ENCODE measurements at places on chromosomes 7 and 10.

DNA sequence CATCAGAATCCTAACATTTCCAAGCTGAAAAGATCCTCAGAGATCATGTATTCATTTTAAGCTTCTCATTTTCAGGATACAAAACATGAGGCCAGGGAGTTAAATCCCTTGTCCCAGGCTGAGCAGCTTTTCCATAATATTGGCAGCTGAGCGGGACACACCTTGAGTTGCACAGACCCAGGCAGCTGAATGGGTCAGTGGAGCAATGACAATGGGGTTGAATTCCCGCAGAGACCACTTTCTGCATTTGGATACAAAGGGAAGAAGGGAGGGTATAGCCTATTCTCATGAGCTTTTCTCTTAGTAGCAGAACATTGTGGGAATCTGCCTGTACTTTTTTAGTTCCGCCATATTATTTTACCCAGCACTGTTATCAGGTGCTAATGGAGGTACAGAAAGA lies 49.5 kb downstream of the PRR15 start:
- DNase-seq, result no peak

- DNase-seq, result no peak
Measured at GRCh38 chr7:38192327-38192726, 14.3 kb downstream of the STARD3NL start.

DNA sequence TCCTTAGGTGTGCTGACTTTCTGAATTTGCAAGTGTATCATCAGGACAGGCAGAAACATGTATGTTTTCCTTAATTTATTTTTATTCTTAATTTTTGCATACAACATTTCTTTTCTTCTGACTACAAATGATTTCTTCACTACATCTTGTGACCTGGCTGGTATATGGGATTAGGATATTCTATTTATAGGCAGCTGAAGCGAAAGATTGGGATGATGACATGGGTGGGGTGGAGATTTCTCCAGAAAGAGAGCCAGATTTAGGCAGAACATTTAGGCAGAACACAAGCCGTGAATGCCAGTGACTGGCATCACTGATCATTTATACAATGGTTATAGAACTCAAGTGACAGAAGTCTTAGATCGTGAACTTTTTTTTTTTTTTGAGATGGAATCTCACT lies 256.7 kb downstream of the KLF6 start:
- no peak for DNase-seq

GRCh38 chr7:81534446-81534845 lies 235.4 kb downstream of the HGF start:
- DNase-seq, result no peak

- DNase-seq, result no peak
Measured at GRCh38 chr7:71705901-71706596, 574.1 kb downstream of the GALNT17 start.

DNA sequence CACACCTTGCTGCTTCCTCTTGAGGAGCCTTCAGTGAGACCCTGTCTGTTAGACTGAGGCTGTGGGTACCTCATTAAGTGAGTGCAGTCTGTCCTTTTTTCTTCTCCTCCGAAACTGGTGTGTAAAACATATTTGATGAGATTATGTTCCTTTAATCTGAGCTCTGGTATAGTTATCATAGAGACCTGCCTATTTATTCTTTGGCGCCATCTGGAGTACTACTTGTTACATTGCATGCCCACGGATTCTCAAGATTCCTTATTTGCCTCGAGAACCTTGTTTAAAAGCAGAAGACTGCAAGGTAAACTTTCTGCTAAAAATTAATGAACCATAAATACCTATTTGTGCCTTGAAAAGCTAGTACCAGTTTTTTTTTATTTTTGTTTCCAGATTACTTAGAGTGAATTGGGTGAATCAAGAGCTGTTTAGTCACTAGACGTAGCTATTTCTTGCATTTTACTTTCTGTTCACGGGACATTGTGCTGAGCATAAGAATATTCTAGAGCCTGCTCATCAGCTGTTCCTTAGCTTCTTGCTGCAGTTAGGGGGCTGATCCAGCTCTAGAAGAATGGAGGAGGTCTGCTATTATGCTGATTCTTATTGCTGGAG lies 16.9 kb upstream of the STMP1 start:
- no peak for DNase-seq

GRCh38 chr10:106402458-106402857 lies 762.0 kb downstream of the SORCS1 start:
- DNase-seq, result no peak
